ENCODE measurements at places on chromosomes 7 and 10. TPM values are rescaled to one million over a fixed set of nuclear protein-coding genes. Genes with fewer than 3 reads are reported as not detected.

GRCh38 chr7:130896898-130897514, 163.0 kb upstream of the KLF14 start:
- peak; percentile 85 for DNase-seq
- no peaks in the 10 kb centered on the region for H3K27me3 ChIP-seq
- H3K36me3 ChIP-seq = no peaks in the 10 kb centered on the region
- H3K4me3 ChIP-seq = no peak overlapping the region
- H3K4me1 ChIP-seq = peaks cover 29% of the 10 kb centered on the region

Gene CHCHD3
- 81.5 TPM for total RNA-seq

Gene SPACDR
- 0.54 TPM for total RNA-seq

GRCh38 chr10:3874990-3875841, 90.2 kb upstream of the KLF6 start:
- H3K27me3 ChIP-seq = no peaks in the 10 kb centered on the region
- H3K4me3 ChIP-seq = no peak overlapping the region
- peak overlapping the region; percentile 16 for H3K27ac ChIP-seq
- H3K4me1 ChIP-seq = peaks cover 6% of the 10 kb centered on the region
- H3K36me3 ChIP-seq = no peaks in the 10 kb centered on the region

- no peaks in the 10 kb centered on the region for H3K27me3 ChIP-seq
- DNase-seq = peak; percentile 54
- H3K36me3 ChIP-seq = no peaks in the 10 kb centered on the region
- no peaks in the 10 kb centered on the region for H3K4me1 ChIP-seq
Measured at GRCh38 chr10:97542169-97543024, 30.2 kb upstream of the ANKRD2 start.

Gene INMT
- total RNA-seq = 6.0 TPM

Gene MAD1L1
- total RNA-seq = 47.0 TPM

- no peaks in the 10 kb centered on the region for H3K27me3 ChIP-seq
- no peak overlapping the region for H3K4me3 ChIP-seq
- no peaks in the 10 kb centered on the region for H3K36me3 ChIP-seq
Measured at GRCh38 chr7:2587134-2587533, 28.4 kb downstream of the IQCE start.

DNA sequence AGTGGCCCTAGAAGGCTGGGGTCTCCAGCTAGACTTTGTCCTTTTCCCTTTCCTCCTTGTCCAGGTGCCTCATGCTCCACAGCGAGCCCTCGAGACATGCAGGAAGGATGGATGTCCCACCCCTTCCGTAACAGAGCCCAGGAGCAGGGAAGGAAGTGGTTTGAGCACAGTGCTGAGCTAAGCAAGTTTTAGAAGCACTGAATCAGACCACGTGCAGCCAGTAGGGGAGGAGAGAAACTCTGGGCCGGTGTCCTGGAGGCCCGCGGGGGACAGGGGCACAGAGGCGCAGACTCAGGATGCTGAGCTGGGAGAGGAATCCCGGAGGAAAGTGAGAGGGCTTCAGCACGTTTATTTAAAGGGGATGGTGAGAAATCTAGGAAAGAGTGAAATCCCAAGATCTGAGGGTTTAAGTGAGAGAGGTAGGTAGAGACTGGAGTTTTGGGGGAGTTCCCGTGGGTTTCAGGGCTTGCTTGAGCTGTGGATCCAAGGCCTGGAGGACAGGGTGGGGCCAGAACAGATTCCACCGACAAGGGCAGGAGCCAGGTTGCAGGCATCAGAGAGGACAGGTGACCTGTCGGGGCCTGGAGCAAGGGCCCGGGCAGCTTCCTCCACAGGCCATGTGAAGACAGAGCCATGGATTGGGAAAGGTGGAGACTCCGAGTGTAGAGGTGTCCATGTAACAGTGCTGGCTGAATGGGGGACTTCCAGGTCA, 4.4 kb upstream of the IRF5 start:
- no peaks in the 10 kb centered on the region for H3K27me3 ChIP-seq
- H3K4me1 ChIP-seq = no peaks in the 10 kb centered on the region
- no peak for DNase-seq
- H3K27ac ChIP-seq = no peak overlapping the region

- peaks cover 20% of the 10 kb centered on the region for H3K36me3 ChIP-seq
- H3K27me3 ChIP-seq = no peaks in the 10 kb centered on the region
- peak; percentile 79 for DNase-seq
- H3K27ac ChIP-seq = no peak overlapping the region
- H3K4me3 ChIP-seq = no peak overlapping the region
- H3K4me1 ChIP-seq = no peaks in the 10 kb centered on the region
Measured at GRCh38 chr10:59805014-59805413, 51.8 kb upstream of the MRLN start.

DNA sequence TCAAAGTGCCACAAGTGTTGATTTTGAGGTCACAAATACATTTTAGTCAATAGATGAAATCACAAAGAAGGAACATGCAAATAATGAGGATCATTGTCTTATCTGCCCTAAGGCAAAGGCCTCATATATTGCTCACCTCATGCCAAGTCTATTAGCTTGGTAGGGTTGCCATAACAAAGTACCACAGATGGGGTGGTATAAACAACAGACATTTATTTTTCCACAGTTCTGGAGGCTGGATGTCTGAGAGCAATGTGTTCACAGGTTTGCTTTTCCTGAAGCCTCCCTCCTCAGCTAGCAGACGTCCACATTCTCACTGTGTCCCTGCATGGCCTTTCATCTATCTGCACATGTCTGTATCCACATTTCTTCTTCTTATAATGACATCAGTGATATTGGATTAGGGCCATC, 59.6 kb downstream of the RELN start:
- no peak overlapping the region for H3K27ac ChIP-seq
- no peak for DNase-seq
- no peak overlapping the region for H3K4me3 ChIP-seq
- no peaks in the 10 kb centered on the region for H3K4me1 ChIP-seq
- H3K27me3 ChIP-seq = no peaks in the 10 kb centered on the region

GRCh38 chr7:1140476-1141104, 19.4 kb downstream of the ZFAND2A start:
- H3K4me1 ChIP-seq = peaks cover 6% of the 10 kb centered on the region
- no peak for DNase-seq
- no peaks in the 10 kb centered on the region for H3K36me3 ChIP-seq
- H3K27me3 ChIP-seq = no peaks in the 10 kb centered on the region
- H3K27ac ChIP-seq = no peak overlapping the region
- no peak overlapping the region for H3K4me3 ChIP-seq

Measured in colonic mucosa (tissue), 4 donors.